ENCODE measurements at places on chromosomes 11 and 22. TPM values are rescaled to one million over a fixed set of nuclear protein-coding genes. Genes with fewer than 3 reads are reported as not detected.

Gene OR8A1
- not detected for total RNA-seq

Gene ART1
- not detected for total RNA-seq

Gene ATG2A
- total RNA-seq, result 21.7 TPM

Gene FBXO3
- total RNA-seq, result 18.3 TPM

Gene CDC45
- 115 TPM for total RNA-seq

Gene MUS81
- 82.0 TPM for total RNA-seq

Gene CARD16
- 5.9 TPM for total RNA-seq

Gene OR2AT4
- total RNA-seq, result not detected

Gene SLC37A2
- total RNA-seq, result 0.65 TPM

Gene SOX6
- not detected for total RNA-seq

Gene KDELR3
- total RNA-seq, result 0.38 TPM

Gene THOC5
- 65.2 TPM for total RNA-seq

Gene EMID1
- not detected for total RNA-seq

Gene PATE2
- total RNA-seq, result not detected

Gene ENTHD1
- total RNA-seq, result 0.46 TPM

Gene OR51I1
- not detected for total RNA-seq

Gene MED19
- total RNA-seq, result 16.4 TPM
